SK-MEL-5 (cell line): ENCODE measurements at places on chromosomes 5 and 9. TPM values are rescaled to one million over a fixed set of nuclear protein-coding genes. Genes with fewer than 3 reads are reported as not detected.

ACOT12 gene
- total RNA-seq = 5.7 and 8.5 TPM in 2 replicates

PPP3R2 gene
- total RNA-seq = not detected in 2 replicates

GPR151 gene
- not detected in 2 replicates for total RNA-seq

- DNase-seq = no peak
Observed at GRCh38 chr9:114902786-114903524, 27.4 kb downstream of the TNFSF8 start.

- no peak for DNase-seq
Observed at GRCh38 chr9:131017067-131017466, 8.1 kb downstream of the LAMC3 start.

DNA sequence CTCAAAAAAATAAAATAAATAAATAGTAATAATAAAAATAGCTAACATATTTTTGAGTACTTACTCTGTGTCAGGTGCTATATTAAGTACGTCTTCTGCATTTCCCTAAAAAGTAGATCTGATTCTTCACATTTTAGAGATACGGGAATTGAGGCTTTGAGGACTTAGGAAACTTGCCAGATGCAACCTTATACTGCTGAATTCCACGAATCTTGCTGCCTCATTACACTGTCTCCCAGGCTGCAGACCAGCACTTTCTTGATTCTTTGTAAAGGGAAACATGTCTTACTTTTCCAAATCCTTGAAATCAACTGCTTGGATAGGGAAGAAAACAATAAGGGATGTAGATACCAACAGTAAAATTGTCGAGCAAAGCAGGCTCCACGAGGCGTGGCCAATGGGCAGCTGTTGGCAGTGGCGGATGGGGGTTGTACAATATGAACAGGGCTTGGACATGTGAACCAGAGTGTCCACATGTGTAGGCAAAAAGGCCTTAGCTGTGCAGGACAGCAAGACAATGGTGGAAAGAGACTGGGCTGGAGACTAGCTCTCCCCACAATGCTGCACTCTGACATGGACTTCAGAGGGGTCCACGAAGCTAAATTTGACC, 124.3 kb upstream of the RAI14 start:
- no peak for DNase-seq

DNA sequence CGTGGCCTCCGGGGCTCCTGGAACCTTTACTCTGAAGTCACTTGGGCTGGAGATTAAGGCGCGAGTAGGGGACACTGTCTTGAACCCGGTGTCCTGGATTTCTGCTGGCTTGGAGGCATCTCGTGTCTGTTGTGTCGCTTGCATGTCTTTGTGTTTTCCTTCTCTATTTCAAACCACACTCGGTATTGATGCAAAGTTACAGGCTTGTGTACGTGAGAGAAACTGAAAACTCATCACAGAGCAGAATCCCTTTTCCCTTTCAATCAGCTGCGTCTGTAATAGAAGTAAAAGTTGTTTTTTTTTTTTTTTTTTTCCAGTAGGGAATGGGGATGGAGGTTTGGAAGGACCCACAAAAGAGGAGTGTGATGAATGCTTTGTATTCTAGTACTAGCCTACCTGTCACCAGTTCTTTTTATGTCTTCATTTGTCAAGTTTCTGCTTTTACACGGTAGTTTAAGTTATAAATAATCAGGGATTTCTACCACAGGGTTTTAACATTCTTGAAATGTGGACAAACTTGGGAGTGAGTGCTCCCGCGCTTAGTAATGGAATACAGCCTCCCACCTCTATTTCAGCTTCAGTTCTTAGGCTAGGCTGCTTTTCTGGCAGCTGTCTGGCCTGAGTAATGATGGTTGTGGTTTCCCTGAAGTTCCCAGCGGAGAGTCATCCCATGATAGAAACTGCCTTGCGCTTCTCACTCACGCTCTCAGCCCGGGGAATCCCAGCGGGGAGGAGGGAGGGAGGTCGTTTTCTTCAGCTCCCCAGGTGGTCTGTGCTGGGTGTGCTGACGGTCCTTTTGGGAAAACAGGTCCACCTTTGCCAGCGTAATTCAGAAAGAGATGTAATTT, 763 bp downstream of the TJP2 start:
- DNase-seq = peak; percentile 84

DNA sequence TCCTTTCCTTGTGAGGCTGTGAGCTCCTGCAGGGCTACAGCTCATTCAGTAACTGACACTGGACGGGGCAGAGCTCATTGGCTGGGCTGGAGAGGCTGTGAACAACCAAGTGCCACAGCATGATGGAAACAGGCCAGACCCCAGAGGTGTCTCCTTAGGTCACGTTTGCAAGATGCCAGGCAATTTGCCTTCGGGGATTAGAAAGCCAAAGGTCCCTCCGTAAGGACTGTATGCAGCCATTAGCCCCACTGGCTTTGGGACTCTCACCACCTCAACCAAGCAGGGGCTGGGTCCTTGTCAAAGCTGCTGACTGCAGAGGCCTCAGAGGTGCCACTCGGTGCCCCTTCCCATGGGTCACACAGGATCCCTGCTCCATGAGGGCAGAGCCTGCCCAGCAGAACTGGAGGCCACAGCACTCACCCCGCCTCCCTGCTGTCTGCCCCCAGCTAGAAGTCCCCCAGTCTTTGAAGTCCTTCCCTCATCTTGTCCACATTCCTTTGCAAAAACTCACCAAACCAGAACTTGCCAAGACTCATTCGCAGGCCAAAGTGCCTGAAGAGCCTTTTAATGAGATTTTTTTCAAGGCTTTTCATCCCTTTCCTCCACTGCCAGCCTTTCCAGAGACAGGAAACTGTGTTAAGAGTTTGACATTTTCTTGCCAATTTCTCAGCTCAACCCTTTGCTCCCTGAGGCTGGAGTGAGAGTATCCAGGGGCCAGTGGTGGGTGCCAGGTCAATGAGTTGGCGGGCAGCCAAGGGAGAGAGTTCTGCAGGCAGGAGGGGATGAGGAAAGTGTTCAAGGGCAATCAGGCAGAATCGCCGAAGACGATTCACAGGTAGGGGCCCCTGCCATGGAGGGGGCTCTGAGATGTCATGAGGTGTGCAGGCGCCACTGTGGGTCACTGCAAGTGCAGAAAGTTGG, 39.7 kb upstream of the SLC25A51 start:
- no peak for DNase-seq

DNA sequence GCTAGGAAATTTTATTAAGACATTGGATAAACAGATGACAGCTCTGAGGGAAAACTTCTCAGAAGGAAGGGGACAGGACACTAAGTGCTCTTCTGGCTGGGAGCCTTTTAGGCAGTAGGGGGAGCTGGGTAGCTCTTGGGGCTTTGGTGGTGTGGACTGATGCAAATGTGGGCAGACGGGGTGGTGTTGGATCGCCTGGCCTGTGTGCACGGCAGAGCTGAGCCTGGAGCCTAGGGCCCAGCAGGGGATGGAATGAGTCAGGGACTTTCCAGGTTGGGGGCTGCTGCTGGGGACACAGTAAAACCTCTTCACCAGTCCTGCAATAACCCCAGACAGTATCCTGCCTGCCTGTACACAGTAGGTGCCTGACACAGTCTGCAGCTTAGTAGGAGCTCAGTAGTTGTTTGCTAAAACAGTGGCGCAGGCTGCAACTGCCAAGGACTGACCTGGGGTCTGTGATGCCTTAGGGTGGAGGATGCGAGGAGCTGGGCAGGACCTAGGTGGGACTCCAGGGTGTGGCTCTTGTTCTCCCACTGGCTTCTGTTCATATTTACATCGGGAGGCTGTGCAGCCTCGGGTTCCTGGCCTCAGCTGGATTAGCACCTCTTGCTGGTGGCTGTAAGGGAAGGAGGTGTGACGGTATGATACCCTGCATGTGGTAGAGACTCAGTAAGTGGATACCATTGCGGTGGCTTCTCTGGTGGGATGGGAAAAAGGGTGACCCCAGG, 83.8 kb downstream of the DAB2IP start:
- DNase-seq = peak; percentile 29

DNA sequence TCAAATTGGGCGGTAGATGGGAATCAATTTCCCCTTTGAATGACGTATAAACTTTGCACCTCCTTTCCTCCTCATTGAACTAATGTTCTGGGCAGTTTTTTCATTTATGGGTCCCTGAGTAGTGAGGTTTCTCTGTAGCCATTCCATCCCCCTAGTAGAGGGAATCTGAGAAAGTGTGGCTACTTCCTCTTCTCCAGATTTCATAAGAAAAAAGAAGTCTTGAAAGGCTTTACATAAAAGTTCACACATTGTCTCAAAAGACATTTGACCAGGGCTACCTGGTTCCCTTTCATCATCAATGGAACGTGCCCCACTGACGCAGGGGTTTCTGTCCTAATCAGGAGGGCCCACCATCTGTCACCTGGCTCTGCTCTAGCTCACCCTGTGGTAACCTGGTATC, 57.3 kb downstream of the CTSL start:
- no peak for DNase-seq

GRCh38 chr5:24291916-24292315, 352.9 kb downstream of the CDH10 start:
- DNase-seq = no peak

DNA sequence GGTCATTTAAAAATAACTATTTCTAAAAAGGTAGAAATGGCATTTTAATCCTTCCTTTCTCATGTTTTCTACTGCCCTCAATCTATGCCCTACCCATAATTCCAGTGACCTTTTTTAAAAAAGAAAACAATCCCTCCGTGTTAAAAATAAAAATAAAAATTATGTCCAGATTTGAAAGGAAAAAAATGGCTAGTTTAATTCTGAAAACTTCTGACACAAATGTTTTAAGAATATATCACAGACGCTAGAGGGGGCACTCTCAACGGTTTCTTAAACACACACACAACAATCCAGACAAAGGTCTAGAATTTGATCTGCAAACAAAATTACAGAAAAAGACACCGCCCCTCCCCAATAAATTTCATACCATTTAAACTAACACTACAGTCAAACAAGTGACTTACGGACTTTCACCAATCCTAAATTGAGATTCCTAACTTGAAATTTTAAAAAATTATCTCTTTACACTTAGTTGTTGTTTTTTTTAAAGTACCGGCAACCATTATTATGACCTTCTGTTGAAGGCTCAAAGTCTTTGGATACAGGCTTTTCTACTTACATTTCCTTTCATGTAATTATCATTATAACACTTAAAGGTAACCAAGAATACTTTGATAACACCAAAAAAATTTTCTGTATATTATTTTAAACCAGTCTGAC, 38.2 kb downstream of the CLINT1 start:
- peak; percentile 67 for DNase-seq

DNA sequence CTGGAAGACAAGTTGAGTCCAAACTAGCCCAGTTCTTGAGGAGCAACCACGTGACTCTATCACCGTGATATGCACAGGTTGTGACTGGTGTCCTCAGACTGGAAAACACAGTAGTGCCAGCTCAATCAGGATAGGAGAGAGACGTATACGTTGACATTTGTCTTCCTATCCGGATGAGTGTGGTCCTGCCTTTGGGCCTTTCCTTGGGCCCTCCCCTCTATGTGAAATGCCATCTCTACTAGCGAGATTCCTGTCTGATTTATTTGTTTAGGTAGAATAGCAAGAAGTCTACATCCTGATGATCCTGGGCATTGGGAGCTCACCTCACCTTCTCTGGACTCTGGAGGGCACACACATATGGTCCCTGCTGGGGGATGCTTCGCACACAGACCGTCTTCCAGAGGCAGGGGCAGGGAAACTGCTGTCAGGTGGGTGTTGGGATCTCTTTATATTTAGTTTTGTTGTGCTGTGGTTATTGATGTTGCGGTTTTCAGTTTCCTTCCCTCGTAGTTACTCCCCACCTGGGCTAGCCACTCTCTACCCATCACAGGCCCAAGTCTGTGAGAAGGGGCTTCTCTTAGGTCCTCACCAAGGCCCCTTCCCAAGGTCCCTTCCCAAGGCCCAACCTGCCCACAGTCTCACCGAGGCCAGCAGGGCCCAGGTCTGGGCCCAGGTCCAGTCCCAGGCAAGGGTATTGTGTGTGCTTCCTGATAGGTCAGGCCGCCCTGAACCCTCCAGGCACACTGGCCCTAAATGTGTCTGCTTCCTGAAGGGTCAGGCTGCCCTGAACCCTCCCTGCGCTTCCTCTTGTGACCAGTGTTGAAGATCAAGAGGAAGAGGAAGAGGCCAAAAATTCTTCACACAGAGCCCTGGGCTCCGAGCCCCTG, 19.0 kb upstream of the SPINK4 start:
- no peak for DNase-seq

DNA sequence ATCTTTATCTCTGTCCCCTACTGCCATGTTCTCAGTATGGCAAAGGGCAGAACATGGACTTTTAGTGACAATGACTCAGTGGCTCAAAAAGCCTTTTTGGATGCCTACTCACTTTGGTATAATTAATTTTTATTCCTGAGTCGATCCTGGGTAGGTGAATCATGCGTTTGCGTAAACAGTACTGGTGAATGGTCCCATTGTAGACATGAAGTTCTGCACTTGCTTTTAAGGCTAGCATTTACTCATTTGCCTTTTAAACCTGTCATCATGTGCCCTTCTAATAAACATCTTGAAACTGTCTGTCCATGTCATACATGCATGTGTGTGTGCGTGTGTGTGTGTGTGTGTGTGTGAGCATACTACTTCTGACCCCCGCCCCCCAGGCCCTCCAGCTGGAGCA, 223.0 kb downstream of the AUH start:
- peak; percentile 69 for DNase-seq

GRCh38 chr9:35562895-35563780, 41.9 kb upstream of the TESK1 start:
- DNase-seq = no peak
